ENCODE measurements at places on chromosomes 2 and 18.

DNA sequence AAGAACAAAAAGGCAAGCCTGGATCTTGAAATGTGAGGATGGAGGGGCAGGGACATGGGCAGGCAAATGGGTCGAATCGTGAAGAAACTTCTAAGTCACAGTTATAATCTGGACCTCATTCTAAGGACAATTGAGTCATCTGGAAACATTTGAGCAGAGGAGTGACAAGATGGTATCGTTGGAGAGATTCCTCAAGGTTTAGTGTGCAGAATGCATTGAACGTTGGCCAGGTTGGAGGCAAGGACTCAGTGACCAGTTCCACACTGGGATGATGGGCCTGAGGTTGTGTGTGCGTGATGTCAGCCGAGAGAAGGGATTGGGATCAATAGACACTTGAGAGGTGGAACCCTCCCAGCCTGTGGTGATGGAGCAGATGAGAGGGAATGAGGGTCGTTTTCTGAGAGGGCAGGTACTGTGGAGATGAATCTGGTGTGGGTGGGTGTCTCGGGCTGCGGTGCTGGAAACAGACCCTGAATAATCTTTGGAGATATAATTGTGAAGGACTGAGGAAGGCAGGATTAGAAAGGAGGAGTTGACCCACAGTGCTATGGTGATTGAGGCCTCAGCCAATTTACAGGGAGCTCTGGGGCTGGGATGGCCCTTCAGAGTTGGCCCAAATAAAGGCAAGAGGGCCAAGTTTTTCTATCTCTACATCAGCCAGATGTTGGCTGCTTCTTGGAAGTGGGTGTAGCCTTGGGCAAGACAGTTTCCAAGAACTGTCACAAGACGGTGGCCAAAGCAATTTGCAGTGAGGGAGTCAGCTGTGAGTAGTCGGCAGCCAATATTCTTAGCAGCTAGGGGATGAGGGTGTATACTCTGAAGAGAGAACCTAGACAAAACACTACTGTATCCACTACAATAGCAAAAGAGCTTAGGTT is 5.8 kb upstream of the ZNF532 start:
- no peak for DNase-seq

GRCh38 chr18:8562070-8562469 is 47.2 kb upstream of the RAB12 start:
- no peak for DNase-seq

GRCh38 chr18:67222887-67223286 is 293.6 kb downstream of the DSEL start:
- no peak for DNase-seq

GRCh38 chr2:84782717-84783442 is 98.0 kb downstream of the TRABD2A start:
- no peak for DNase-seq

GRCh38 chr2:181041661-181042060 is 61.3 kb downstream of the UBE2E3 start:
- DNase-seq = no peak
